ENCODE measurements at places on chromosomes 11 and 22. TPM values are rescaled to one million over a fixed set of nuclear protein-coding genes. Genes with fewer than 3 reads are reported as not detected.

DNA sequence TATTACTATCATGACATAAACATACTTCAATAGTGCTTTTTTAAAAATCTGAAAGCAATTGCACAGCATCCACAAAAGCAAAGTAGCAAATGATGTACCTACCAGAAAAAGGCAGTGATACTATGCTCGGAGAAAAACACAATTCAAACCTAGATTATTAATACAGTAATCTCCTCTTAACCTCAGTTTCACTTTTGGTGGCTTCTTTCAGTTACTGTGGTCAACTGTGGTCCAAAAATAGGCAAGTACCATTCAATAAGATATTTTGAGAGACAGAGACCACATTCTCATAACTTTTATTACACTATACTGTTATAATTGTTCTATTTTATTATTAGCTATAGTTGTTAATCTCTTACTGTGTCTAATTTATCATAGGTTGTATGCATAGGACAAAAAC, 20.8 kb downstream of the KCNA4 start:
- DNase-seq: no peak

GRCh38 chr22:48751539-48752437, 1075.9 kb downstream of the BRD1 start:
- DNase-seq: no peak

DNA sequence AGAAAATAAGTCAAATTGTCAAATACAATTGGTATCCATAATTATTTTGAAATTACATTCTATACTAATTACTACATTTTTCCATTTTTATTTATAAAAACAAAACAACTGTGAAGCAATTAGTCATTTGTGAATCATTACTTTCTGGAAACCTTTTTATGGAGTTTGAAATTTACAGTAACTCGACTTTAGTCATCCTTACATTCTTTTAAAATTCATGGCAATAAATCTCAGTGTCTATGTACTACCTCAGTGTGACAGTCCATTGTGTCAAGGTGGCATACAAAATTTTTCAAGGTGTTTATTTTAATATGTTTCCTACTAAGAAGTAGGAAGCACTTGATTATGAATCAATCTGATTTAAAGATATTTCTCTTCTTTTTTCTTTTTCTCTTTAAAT, 1949.4 kb upstream of the RAG2 start:
- no peak for DNase-seq

DNA sequence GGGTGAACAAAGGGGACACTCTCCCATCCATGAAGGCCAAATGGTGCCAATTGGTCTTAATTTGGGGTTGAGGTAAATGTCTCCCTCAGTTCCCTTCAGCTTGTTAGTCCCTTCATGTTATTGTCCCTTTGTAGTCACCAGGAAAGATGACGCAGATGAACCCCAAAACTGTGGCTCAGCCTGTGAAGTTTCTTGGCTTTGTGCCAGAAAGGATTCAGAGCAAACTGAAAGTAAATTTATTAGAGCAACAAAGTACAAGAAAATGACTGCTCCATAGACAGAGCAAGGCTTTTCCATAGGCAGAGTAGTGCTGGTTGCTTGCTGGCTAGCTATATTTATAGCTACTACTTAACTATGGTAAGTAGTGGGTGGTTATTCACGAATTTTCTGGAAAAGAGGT, 16.7 kb downstream of the OR4C3 start:
- DNase-seq: no peak

NXPE4 gene
- total RNA-seq: not detected

All from right lobe of liver (tissue), 6 donors.